Omental fat pad (tissue), 4 donors: ENCODE measurements at places on chromosomes 4 and X.

- no peak for DNase-seq
Measured at GRCh38 chrX:154018518-154019060, 1.1 kb downstream of the IRAK1 start.

GRCh38 chr4:98838977-98839618, 89.8 kb downstream of the EIF4E start:
- no peak for DNase-seq

DNA sequence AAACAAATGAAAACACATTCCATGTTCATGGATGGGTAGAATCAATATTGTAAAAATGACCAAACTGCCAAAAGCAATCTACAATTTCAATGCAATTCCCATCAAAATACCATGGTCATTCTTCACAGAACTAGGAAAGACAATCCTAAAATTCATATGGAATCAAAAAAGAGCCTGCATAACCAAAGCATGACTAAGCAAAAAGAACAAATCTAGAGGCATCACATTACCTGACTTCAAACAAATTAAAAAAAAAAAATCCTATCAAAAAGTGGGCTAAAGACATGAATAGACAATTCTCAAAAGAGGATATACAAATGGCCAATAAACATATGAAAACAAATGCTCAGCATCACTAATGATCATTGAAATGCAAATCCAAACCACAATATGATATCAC, 297.5 kb downstream of the NAF1 start:
- no peak for DNase-seq

GRCh38 chr4:101009471-101009870, 337.9 kb downstream of the PPP3CA start:
- no peak for DNase-seq

DNA sequence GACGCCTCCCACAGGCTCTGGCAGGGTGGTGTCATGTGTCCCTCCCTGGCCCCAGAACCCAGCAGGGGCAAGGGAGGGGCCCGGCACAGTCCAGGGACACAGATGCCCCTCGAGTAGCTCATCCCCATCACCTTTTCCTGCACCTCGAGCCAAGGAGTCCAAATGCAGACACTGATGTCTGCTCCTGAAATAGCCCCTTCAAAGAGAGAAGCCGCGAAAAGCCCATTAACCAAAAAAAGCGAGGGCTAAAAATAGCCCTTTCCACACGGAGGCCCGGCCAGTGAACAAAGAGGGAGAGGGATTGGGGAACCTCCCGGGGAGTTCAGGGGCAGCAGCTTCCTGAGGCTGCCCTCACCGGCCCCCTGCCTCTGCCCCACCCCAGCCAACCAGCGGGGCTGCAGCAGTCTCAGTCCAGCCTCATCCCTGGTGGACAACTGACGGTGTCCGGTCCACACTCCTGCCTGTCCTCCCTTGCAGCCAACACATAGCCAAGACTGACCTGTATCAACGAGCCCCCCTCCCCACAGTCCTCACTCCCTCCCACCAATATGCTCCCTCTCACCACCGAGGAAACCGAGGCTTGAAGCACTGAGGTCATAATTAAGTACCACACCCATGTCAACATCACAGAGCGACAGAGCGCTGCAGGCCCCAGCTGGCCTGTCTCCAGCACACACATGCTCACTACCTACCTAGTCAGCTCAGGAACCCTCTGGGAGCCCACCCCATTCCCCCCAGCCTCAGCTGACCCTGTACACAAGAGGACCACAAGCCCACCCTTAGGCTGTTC, 23.9 kb downstream of the WDR1 start:
- DNase-seq: no peak

GRCh38 chrX:103830848-103831247, 1.2 kb downstream of the RAB9B start:
- no peak for DNase-seq

- no peak for DNase-seq
Measured at GRCh38 chr4:183348706-183349659, 26.8 kb upstream of the CLDN24 start.

DNA sequence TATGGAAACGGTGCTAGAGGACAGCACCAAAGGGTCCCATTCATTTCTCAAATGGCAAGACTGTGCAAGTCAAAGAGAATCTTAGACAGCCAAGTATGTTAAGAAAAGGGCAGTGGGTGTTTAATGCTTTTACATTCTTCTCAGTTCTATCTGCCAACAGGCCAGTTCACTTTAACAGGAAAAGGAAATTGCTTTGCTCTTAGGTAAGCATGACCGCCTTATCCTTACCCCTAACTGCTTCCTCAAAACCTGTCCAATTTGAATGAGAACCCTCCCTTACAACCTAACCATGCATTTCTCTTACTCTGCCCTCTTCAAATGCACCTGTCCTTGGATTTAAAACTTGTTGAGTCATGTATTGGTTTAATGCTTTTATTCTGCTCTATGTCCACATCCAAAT, 44.5 kb upstream of the BLTP1 start:
- DNase-seq: no peak

GRCh38 chrX:101677028-101677427, 17.4 kb upstream of the ARMCX2 start:
- DNase-seq: no peak

GRCh38 chr4:55879224-55879623, 25.8 kb downstream of the EXOC1 start:
- DNase-seq: no peak

DNA sequence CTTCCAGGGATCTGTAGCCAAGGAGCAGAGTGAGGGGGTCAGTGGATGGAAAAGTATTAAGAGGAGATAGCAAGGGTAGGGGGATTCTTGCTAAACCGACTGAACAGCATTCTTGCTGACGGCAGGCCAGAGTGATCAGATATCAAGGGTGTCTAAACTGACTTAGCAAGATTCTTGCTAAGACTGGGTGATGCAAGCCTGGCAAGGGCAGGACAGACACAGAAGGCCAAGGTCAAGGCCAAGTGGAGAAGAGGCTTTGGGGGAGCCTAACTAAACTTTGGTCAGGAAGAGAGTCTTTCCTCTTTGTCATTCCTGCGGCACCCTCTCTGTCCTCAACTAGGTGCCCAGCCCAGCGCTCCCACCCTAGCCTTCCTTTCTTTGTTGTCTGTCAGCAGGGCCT, 799 bp downstream of the XPNPEP2 start:
- no peak for DNase-seq

DNA sequence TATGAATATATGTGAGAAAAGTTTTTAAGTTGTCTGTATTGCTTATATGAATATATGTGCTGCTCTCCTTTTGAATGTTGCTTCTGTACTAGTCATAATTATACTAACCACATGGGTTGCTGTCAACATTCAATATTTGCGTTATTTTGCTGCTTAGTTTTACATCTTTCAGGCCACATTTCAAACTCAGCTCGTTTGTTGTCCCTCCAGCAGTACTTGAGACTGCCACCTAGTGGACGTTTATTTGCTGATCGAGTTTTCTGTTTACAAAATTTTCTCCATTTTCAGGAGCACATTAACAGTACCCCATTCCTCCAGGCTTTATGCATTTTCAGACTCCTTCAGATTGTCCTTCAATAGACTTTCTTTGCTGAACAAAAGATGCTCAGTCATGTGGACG, 75.8 kb downstream of the NUDT11 start:
- no peak for DNase-seq

DNA sequence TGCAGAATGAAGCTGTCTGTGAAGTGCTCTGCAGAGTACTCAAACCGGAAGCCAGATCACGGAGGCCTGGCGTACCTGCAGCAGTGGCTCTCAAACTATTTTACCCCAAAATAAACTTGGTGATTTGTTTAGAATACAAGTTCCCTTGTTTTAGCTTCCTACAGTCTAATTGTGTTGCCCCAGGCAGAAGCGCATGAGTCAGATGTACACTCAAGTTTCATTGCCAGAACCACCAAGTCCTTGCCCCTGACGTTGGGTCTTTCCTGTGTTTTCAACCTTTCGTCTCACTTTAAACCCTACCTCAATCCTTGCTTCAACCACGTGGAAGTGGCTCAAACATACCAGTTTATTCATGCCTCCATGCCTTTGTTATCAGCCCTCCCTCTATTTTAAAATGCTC, 66.2 kb upstream of the SLC7A11 start:
- DNase-seq: no peak

DNA sequence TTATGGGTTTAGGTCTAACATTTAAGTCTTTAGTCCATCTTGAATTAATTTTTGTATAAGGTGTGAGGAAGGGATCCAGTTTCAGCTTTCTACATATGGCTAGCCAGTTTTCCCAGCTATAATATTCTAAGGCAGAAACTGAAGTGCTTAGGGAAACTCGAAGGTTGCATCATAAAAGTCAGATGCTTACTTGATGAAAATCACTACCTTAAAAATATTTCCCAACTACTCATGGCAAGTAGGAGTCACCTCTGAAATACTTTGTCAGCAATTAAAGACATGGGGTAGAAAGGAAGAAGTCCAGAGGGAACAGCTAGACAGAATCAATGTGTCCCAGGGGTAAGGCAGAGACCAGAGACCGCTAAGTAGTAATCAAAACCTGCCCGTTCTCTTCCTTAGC, 6.3 kb upstream of the AP1S2 start:
- no peak for DNase-seq

GRCh38 chrX:64198036-64198435, 7.5 kb downstream of the AMER1 start:
- DNase-seq: no peak

- no peak for DNase-seq
Measured at GRCh38 chr4:8524595-8525382, 55.4 kb upstream of the GPR78 start.

DNA sequence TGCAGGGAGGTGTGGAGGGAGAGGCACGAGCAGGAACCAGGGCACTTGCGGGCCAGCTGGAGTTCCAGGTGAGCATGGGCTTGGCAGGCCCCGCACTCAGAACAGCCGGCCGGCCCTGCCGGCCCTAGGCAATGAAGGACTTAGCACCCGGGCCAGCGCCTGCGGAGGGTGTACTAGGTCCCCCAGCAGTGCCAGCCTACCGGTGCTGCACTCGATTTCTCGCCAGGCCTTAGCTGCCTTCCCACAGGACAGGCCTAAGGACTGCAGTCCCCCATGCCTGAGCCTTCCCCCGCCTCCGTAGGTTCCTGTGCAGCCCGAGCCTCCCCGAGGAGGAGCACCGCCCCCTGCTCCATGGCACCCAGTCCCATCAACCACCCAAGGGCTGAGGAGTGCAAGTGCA, 18.0 kb upstream of the NFKB1 start:
- DNase-seq: no peak

DNA sequence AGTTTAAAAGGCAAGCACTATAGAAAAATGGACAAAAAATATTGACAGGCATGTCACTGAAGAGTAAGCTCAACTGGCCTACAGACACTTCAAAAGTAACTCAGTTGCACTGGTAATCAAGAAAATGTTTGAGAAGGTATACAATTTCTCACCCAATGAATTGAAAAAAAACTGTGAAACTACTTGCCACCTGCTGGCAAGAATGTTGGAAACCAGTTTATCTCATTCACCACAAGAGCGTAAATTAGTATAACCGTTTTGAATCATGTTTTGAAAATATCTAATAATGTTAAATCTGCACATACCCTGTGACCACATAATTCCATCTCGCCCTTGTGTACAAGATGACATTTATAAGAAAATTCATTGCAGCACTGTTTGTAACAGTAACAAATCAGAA, 31.7 kb downstream of the TXK start:
- no peak for DNase-seq

DNA sequence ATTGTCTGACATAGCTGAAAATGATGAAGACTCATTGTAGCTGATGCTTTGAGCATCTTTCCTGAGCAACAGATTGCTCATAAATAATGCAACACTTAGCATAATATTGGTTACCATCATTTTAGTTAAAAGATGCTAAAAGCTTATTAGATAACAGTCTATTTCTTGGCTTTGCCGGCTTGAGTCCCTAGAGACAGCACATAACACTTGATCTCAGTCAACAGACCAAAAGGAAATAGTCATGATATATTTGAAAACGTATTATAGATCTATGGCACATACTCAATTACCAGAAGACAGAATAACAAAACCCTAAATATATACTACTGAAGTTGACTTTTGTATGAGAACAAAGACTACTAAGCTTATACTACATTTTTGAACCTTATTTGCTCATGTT, 846.7 kb upstream of the EPHA5 start:
- no peak for DNase-seq

- no peak for DNase-seq
Measured at GRCh38 chr4:87073199-87074120, 138.6 kb downstream of the AFF1 start.

DNA sequence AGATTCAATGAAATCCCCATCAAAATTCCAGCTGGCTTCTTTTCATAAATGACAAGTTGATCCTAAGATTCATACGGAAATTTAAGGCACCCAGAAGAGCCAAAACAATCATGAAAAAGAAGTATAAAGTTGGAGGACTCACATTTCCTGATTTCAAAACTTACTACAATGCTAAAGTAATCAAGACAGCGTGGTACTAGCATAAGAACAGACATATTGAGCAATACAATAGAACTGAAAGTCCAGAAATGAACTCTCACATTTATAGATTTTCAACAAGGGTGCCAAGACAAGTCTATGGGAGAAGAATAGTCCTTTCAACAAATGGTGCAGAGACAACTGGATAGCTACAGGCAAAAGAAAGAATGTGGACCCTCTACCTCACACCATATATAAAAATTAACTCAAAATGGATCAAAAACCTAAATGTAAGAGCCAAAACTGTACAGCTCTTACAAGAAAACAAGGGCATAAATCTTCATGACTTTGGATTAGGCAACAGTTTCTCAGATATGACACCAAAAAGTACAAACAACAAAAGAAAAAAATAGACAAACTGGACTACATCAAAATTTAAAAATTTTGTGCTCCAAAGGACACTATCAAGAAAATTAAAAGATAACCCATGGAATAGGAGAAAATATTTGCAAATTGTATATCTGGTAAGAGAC, 28.5 kb downstream of the SASH3 start:
- no peak for DNase-seq

GRCh38 chrX:46404774-46405173, 140.4 kb downstream of the ZNF674 start:
- DNase-seq: no peak

DNA sequence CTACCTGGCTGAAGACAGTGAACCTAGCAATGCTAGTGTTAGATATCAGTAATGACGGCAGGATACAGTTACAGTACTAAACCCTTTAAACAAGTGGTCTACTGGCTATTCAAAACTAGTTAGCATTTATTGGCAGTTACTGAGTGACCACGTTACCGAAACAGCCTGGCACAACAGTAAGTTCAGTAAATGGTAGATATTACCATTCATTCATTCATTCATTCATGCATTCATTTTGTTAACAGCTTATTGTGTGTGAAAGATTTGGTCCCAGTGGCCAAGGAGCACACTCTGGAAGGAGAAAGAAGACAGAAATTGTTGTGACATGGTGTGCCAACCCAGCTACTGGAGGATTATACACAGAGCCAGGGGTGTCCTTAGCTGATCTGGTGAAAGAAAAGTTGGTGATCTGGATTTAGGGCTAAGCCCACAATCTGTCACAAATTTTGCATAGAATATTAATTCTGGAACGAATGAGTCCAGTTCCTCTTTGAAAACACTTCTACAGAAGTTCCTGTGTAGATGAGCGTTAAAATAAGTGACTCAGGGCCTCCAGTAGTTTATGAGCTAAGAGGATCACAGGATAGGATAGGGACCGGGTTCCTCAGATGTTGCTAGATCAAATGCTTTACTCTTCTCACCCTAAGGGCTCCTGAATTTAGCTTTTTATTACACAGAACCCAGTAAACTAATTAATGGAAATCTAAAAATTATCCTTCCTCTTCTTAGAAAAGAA, 179.1 kb downstream of the CBR4 start:
- no peak for DNase-seq
